Temporal lobe (tissue), 4 donors: ENCODE measurements at places on chromosomes 1 and 21. TPM values are rescaled to one million over a fixed set of nuclear protein-coding genes. Genes with fewer than 3 reads are reported as not detected.

Gene FBXO2
- total RNA-seq: 3.4 TPM

Gene SPRR2A
- not detected for total RNA-seq

Gene FHL3
- 5.2 TPM for total RNA-seq

Gene IL10RB
- total RNA-seq: 7.6 TPM

Gene MASP2
- not detected for total RNA-seq

Gene SMCP
- not detected for total RNA-seq

Gene METTL13
- total RNA-seq: 17.2 TPM

Gene KRTAP7-1
- not detected for total RNA-seq

Gene WLS
- 35.9 TPM for total RNA-seq

Gene ZNF648
- 0.25 TPM for total RNA-seq

Gene OR2L5
- total RNA-seq: 0.25 TPM

Gene PALMD
- total RNA-seq: 41.8 TPM

Gene FCRL3
- not detected for total RNA-seq

Gene RNU1-3
- 73,230 TPM for total RNA-seq

Gene GSTM1
- not detected for total RNA-seq

Gene NPR1
- total RNA-seq: 0.49 TPM

Gene PTGER3
- 1.2 TPM for total RNA-seq

Gene PDC
- not detected for total RNA-seq
